ENCODE measurements at places on chromosomes 2 and 18. TPM values are rescaled to one million over a fixed set of nuclear protein-coding genes. Genes with fewer than 3 reads are reported as not detected.
A peak's percentile ranks its signal among the peaks of the same experiment; 100 is the strongest.

The ACADL gene
- not detected for polyA plus RNA-seq

The LAMA3 gene
- polyA plus RNA-seq = 0.93 TPM

The ALKAL2 gene
- not detected for polyA plus RNA-seq

GRCh38 chr2:121253674-121254240, 31.2 kb downstream of the TFCP2L1 start:
- DNase-seq = no peak

DNA sequence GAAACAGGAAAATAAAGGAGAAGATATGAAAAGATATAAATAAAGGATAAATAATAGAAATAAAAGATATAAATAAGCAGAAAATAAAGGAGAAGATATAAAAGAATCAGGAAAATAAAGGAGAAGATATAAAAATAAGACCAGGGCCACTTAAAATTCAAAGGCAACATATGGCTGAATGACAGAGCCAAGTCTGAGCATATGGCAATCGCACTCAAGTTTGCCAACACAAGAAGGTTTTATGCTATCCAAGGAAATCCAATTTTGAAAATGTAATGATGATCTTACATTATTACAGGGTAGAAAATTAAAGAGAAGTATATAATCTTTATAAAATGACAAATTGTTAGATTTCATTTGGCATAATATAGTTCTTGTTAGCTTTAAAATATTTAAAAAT, 33.6 kb downstream of the USP40 start:
- DNase-seq = no peak

DNA sequence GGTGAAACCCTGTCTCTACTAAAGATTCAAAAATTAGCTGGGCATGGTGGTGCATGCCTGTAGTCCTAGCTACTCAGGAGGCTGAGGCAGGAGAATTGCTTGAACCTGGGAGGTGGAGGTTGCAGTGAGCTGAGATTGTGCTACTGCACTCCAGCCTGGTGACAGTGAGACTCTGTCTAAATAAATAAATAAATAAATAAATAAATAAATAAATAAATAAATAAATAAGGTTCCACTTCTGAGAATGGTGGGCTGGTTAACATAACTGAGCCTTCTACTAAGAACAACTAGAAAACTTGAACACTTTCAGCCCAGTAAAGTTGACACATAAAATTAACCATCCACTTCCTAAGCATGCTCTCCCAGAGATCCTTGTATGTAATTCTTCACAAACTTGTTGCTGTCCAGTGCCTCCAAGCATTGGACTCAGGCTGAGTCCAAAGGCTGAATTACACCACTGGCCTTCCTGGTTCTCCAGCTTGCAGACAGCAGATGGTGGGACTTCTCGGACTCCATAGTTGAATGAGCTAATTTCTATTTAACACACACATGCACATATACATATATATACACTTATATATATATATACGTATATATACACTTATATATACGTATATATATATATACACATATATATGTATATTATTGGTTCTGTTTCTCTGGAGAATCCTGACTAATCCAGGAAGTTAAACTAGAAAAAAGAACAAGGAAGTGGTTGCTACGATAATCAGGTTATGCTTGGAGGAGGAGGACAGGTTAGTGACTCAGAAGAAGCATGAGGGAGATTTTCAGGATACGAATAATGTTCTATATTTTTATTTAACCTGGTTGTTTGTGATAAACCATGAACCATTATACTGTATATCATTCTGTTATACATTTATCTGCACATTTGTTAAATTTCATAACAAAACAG, 348.8 kb downstream of the METTL4 start:
- no peak for DNase-seq

- no peak for DNase-seq
Measured at GRCh38 chr2:218028562-218029348, 26.0 kb upstream of the TNS1 start.

GRCh38 chr2:24870891-24871705, 48.9 kb downstream of the ADCY3 start:
- DNase-seq = no peak

GRCh38 chr2:25184254-25184653, 15.9 kb upstream of the POMC start:
- no peak for DNase-seq

DNA sequence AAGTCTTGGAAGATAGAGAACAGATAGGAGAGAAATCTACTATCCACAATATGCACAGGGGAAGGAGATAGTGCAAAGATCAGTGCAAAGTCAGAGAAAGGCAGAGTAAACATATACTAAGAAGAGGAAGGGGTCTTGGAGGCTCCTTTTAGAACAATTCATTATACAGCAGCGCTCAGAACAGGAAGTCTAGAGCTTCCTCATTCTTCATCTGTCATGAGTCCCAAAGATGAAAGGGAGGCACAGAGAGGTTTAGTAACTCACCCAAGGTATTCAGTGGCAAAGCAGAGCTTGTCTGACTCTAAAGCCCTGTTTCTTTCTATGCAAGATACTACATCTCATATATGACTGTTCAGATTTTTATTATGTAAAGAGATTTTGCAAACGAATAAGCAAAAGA, 1.4 kb downstream of the SP110 start:
- DNase-seq = peak; percentile 2

DNA sequence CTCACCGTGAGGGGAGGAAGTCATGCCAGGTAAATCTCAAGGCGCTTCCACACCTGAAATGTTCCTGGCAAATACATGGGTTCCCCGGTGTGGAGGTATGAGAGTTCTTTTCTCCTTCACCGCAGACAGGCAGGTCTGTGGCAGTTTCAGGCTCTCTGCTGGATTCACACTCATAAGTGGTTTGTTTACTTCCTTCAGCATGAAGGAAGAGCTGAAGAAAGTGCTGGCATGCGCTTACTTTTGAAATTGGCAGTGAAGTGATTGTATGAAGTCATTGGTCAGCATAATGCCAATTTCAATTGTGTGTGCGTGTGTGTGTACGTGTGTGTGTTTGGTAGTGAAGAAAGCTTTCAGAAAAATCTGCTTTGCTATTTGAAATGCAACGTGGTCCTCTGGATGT, 43.4 kb downstream of the RNF144A start:
- DNase-seq = peak; percentile 68

DNA sequence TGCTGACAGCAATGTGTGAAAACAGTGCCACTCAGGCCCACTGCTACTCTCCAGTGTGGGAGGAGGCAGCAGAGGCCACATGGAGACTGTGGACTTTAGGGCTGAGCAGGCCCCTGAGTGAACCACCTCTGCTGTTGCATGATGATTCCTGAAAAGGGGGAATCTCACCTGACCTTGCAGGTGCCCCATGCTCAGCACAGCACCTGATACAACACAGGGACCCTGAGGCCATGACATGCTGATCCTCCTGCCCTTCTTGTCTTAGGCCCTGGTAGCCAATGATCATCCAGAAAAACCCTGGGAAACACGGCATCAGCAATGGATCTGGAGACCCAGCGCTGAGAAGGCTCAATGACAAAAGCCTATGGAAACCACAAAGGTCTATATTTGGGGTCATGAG, 446.8 kb upstream of the MYT1L start:
- no peak for DNase-seq

DNA sequence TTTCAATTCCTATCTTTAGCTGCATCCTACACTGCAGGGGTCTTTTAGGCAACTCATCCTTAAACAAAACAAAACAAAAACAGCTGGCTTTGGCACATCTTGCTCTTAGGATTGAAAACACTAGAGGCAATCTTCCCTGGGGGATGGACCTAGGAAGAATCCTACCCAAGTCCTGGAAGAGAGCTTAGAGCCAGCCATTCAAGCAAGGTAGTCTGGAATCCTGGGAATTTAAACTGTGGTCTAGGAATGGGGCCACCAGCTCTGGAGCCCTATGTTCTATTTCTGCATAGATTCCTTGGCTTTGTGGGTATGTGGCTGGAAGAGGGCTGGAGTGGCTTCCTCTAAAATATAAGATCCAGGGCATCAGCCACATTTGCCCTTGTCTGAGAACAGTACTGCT, 27.7 kb downstream of the MYL1 start:
- DNase-seq = no peak

DNA sequence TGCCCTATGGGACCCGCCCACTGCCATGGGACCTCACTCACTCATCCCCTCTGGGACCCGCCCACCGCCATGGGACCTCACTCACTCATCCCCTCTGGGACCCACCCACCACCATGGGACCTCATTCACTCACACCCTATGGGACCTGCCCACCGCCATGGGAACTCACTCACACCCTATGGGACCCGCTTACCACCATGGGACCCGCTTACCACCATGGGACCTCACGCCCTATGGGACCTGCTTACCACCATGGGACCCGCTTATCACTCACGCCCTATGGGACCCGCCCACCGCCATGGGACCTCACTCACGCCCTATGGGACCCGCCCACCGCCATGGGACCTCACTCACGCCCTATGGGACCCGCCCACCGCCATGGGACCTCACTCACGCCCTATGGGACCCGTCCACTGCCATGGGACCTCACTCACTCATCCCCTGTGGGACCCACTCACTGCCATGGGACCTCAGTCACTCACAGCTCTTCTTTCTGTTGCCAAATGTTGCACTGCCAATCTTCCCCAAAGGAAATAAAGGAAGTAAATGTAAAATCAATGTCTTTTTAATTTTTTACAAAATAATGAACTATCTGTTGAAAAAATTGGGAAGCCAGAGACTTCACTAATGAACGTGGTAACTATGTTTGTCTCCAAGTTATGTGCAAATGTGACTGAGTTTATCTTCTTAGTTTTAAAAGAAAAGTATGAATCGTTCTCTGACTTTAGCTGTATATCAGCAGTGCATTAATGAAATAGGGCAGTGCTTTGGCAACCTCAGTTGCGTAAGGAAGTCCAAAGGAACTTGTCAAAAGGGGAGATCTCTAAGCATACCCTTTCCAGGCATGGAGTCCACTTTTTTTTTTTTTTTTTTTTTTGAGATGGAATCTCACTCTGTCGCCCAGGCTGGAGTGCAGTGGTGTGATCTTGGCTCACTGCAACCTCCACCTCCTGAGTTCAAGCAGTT, 101.5 kb upstream of the MGAT5 start:
- DNase-seq = no peak

DNA sequence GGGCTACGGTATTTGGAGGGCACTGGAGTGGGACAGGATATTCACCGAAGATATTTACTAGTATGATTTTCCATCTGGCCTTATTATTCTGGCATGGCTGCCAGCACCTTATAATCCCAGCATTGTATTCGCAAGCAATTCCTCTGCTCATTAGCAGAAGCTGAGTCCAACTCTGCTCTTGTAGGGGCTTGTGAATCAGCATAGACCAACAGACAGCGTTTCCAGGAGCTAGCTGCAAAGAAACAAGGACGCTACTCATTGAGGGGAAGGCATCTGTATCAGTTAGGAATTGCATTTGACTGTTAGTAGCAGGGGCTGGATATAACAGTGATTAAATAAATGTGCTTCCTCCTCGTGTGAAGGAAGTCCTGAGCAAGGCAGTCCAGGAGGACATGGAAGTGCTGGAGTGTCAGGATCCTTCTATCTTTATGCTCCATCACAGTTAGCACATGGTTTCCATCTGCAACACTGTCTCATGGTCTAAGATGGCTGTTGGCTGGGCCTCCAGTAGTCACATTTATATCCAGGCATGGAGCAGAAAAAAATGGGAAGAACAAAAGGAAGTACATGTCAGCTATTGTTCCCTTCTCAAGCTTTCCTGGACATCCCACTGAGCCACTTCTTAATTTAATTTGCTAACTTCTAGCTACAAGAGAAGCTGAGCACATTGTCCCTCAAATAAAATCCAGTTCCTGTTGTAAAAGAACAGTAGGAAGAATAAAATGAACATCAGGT, 214.1 kb downstream of the C1D start:
- DNase-seq = no peak

Data from GM23248 (cell line).